ENCODE measurements at places on chromosomes 7 and 10.
A peak's percentile ranks its signal among the peaks of the same experiment; 100 is the strongest.

GRCh38 chr10:11178606-11179515 lies 161.2 kb downstream of the CELF2 start:
- H3K4me3 ChIP-seq = no peak overlapping the region
- no peak for DNase-seq
- H3K27me3 ChIP-seq = peaks cover 33% of the 10 kb centered on the region
- peak overlapping the region; percentile 83 for H3K27ac ChIP-seq

DNA sequence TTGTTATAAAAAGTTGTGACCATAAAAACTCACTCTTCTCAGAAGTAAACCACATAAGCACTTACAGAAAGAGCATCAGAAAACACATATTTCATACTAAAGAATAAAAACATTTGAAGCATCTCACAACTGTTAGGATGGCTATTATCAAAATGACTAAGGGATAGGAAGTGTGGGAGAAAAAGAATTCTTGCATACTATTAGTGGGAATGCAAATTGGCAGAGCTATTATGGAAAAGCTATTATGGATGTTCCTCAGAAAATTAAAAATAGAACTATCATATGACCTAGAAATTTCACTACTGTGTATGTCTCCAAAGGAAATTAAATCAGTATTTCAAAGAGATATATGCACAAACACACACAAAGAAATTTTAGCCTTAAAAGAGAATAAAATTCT lies 25.2 kb upstream of the POT1 start:
- no peaks in the 10 kb centered on the region for H3K4me1 ChIP-seq
- H3K27ac ChIP-seq = no peak overlapping the region
- H3K36me3 ChIP-seq = peaks cover 4% of the 10 kb centered on the region
- no peak for DNase-seq

DNA sequence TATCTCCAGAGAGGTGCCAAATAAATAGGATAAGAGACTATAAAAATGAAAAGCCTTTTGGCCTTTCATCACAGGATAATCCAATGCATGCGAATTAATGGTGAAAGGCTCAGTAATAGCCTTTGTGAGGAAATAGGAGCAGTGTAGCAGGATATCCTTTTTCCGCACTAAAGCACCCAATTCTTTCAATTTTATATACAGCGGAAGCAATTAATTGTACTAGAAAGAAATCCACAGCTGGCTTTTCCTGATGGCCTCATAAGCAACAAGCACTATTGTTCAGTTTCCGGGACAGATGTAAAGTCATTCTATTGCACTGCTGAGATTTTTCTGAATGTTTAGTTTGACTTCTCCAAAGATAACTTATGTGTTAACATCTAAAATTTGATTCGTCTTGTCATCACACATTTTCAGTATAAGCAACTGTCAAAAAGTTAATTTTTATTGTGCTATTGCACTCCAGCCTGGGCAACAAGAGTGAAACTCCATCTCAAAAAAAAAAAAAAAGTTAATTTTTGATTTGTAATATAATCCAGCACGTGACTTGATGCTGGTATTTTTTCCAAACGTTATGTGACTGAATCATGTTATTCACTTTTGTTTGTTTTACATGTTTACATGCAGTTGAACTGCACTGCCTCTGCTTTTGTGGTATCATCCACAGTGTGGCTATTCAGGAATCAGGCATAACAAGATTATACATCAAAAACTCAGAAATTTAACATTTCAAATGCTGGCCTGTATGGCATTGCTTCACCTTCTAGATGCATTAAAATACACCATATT lies 8.4 kb upstream of the BMPR1A start:
- H3K27me3 ChIP-seq = no peaks in the 10 kb centered on the region
- no peak overlapping the region for H3K27ac ChIP-seq
- H3K4me1 ChIP-seq = peaks cover 8% of the 10 kb centered on the region
- H3K36me3 ChIP-seq = peaks cover 3% of the 10 kb centered on the region
- DNase-seq = no peak

- no peak overlapping the region for H3K4me3 ChIP-seq
- peaks cover 3% of the 10 kb centered on the region for H3K4me1 ChIP-seq
- peaks cover 27% of the 10 kb centered on the region for H3K36me3 ChIP-seq
- H3K27ac ChIP-seq = no peak overlapping the region
- no peaks in the 10 kb centered on the region for H3K27me3 ChIP-seq
Observed at GRCh38 chr10:5416981-5417380, 4.6 kb downstream of the NET1 start.

DNA sequence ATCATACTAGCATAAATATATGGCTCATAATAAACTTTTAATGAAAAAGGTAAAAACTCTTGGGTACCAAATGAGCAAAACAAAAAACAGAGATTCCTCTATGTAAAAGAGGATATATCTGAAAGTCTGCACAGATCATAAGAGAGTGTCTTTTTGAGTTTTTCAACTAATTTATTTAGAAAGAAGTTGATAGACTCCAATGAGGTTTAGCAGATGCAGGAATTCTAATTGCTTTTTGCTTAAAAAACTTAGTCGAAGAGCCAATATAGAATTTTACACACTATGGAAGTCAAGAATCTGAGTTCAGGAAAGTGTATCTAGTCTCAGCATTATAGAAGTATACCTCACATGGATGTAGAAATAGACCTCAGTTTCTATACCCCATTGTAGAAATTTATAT lies 3.4 kb upstream of the MLLT10 start:
- H3K36me3 ChIP-seq = no peaks in the 10 kb centered on the region
- H3K27ac ChIP-seq = no peak overlapping the region
- no peaks in the 10 kb centered on the region for H3K27me3 ChIP-seq
- no peak overlapping the region for H3K4me3 ChIP-seq

DNA sequence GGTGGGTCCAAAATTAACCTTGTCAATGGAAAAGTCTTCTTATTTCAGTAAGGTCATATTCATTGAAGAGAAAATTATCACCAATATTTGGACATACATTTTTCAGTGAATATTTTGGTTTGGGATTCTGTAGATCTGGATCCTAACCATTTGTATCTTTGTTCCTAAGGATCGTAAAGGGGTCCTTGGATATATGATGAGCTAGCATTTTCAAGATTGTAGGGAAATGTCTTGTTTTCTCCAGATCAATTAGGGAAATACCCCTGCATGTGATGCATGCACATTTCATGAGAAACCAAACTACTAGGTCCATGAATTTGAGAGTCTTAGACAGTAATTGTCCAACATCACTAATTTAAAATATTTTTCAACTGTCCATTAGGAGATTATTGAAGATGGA lies 18.0 kb downstream of the DNTT start:
- H3K4me1 ChIP-seq = no peaks in the 10 kb centered on the region
- no peak for DNase-seq
- H3K4me3 ChIP-seq = no peak overlapping the region

DNA sequence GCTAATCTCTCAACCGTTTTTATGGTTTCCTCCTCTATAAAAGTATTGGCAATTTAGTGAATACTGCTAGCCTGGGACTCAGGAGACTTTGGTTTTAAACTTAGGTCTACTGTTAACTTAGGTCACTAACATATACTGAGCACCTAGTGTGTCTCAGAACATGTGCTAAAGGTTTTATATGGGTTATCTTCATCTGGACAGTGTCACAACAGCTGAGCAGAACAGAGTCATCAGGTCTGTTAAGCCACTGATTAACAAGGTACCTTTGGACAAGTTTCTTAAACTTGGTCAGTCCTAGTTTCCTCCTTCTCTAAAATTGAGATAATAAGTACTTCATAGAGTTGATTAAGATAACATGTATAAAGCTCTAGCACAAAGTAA lies 30.6 kb downstream of the NET1 start:
- DNase-seq = no peak
- peaks cover 33% of the 10 kb centered on the region for H3K4me1 ChIP-seq
- H3K27ac ChIP-seq = no peak overlapping the region
- H3K36me3 ChIP-seq = no peaks in the 10 kb centered on the region

- peaks cover 6% of the 10 kb centered on the region for H3K36me3 ChIP-seq
- H3K27ac ChIP-seq = peak overlapping the region; percentile 57
- H3K4me3 ChIP-seq = no peak overlapping the region
- no peaks in the 10 kb centered on the region for H3K27me3 ChIP-seq
- H3K4me1 ChIP-seq = peaks cover 16% of the 10 kb centered on the region
Observed at GRCh38 chr10:13788711-13789447, 202.1 kb downstream of the PRPF18 start.

DNA sequence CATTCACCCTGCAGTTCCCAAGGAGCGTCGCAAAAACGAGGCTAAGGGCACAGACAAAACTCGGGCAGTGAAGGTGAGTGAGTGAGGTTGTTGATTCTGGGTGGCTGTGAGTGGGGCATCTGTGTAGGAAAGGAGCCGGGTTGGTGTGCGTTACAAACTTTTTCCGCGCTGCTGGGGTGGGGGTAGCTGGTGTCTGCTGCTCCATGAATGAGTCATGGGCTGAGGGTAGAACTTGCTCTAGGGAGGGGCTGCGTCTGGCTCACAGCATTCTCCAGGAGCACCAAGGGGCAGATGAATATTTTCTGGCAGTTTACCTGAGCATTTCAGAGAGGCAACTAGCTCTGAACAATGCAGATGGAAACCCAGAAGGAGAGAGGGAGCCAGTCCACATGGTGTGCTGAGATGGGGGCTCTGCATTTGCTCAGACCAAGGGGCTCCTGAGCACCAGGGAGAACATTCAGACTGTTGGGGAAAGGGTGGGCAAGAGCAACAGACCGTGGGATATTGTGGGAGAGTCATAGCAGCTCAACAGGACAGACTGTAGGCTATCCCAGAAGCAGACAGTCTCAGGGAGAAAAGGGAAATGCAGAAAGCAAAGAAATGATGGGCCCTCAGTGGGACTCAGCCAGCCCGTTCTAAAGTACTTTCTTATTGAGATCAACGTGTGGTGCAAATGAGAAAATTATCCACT lies 18.8 kb downstream of the NOBOX start:
- H3K4me1 ChIP-seq = peaks cover 22% of the 10 kb centered on the region
- peak overlapping the region; percentile 23 for H3K27ac ChIP-seq
- peaks cover 5% of the 10 kb centered on the region for H3K36me3 ChIP-seq
- no peak overlapping the region for H3K4me3 ChIP-seq

DNA sequence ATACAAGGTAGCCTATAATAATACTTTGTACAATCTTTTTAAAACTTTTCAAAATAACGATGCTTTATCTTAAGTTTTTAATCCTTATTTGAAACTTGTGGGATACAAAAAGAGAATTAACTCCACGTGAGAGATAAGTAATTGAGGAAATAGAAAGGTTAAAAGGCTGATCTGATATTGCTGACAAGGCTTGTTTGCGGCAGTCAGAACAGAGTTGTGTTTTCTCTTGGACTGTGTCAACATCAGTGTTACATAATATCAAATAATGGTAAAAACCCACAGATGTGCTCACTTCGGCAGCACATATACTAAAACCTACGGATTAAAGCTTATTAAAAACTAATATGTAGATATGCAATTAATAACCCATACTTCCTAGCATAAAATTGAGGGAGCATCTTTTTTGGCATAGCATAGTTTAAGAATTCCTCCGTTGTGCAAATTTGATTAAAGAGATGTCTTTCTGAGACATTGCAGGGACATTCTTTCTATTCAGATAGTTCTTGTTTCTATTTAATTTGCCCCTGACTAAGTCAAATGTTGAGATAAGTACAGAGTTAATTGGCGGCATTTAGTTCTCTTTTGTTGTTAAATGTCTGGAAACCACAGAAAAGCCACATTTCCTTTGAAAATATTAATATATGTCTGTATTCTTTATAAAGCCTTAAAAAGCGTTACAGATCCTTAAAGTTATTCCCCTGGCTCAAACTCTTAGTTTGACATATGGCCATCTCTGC lies 63.3 kb downstream of the FAM185A start:
- H3K36me3 ChIP-seq = peaks cover 17% of the 10 kb centered on the region
- peaks cover 27% of the 10 kb centered on the region for H3K4me1 ChIP-seq
- no peak overlapping the region for H3K4me3 ChIP-seq
- DNase-seq = no peak

DNA sequence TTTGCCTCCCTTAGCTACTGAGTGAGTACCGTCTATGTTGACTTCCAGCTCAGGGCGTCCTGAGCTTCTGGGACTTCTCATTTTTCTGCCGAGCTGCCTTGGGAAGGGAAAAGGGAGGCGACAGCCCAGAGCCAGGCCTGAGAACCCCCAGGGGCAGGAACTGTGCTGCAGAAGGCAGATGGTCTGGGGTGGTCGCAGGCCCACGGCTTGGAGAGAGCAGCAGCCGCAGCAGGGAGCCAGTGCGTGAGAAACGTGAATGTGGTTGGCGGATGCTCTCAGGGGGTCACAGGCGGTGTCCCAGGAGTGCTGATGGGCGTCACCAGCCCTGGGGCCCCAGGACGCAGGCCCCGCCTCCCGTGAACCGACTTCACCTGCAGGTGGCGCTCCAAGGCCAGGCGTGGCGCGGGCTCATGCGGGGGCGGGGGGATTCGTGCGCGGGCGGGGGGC lies 9.2 kb upstream of the PWWP2B start:
- DNase-seq = peak; percentile 90
- H3K27ac ChIP-seq = peak overlapping the region; percentile 93
- H3K4me3 ChIP-seq = peak overlapping the region; percentile 63
- H3K36me3 ChIP-seq = no peaks in the 10 kb centered on the region

GRCh38 chr7:135143885-135144668 lies 3.8 kb upstream of the TMEM140 start:
- H3K4me1 ChIP-seq = peaks cover 3% of the 10 kb centered on the region
- no peaks in the 10 kb centered on the region for H3K36me3 ChIP-seq
- H3K27me3 ChIP-seq = no peaks in the 10 kb centered on the region
- H3K27ac ChIP-seq = no peak overlapping the region
- no peak for DNase-seq

- H3K4me1 ChIP-seq = peaks cover 7% of the 10 kb centered on the region
- H3K27me3 ChIP-seq = no peaks in the 10 kb centered on the region
- no peak overlapping the region for H3K4me3 ChIP-seq
- H3K36me3 ChIP-seq = peaks cover 3% of the 10 kb centered on the region
- no peak for DNase-seq
Observed at GRCh38 chr7:28754447-28754846, 203.7 kb downstream of the TRIL start.

DNA sequence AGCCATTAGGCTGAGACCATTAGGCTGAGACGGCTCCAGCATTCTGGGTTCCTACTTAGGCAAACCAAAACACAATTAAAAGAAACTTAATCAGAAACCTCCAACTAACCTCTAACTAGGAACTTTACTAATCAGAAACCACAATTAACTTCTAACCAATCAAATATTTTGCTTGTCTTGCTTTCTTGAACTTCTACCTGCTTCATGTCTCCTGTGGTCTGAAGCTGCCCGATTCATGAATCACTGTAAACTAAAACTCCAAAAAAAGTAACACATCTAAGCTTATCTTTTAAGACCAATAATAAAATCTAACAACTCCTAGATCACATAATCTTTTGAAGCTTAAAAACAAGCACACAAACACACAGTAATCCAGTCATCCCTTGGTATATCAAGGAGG lies 76.1 kb downstream of the PDSS1 start:
- DNase-seq = no peak
- no peak overlapping the region for H3K27ac ChIP-seq
- H3K4me3 ChIP-seq = no peak overlapping the region
- no peaks in the 10 kb centered on the region for H3K27me3 ChIP-seq
- H3K36me3 ChIP-seq = peaks cover 2% of the 10 kb centered on the region
- H3K4me1 ChIP-seq = peaks cover 8% of the 10 kb centered on the region

GRCh38 chr10:122199070-122199469 lies 72.0 kb upstream of the BTBD16 start:
- H3K36me3 ChIP-seq = peaks cover 15% of the 10 kb centered on the region
- peaks cover 4% of the 10 kb centered on the region for H3K4me1 ChIP-seq
- no peak for DNase-seq
- H3K27ac ChIP-seq = no peak overlapping the region
- H3K4me3 ChIP-seq = no peak overlapping the region
